ENCODE measurements at places on chromosomes 3 and 15.

DNA sequence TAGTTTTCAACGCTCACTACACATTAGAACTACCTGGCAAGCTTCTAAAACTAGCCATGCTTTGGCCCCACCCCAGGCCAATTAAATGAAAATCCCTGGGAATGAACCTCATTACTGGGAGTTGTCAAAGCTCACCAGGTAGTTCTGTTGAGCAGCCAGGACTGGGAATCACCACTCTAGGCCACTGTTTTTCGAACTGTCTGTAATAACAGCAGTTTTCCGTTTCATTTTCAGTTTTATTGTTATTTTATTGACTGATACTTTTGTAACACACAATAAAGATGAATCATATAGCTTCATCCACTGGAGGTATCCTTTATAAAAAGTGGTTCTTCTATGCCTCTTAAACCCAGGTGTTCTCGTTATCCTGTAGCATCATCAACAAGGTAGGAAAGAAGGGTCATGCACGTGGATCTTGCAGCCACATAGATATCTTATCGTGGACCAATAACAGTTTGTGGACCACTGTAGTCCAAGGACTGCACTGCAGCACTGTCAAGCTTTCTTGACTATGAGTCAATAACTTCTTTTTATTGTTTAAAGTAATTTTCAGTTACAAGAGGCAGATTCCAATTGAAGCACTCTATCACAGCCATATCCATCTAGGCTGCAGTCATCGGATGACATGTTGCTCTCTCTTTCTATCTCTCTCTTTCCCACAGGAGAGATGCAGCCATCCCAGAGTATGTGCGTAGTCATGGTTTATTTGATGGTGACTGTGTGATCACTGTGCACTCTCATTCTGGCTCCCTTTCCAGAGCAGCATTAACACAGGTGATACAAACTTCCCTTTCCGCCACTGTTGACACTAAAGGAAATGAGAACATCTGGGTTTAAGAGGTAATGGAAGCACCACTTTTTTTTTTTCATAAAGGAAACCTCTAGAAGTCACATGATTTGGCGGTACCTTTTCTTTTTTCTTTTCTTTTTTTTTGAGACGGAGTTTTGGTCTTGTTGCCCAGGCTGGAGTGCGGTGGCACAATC is 39.0 kb upstream of the BLM start:
- DNase-seq = no peak

DNA sequence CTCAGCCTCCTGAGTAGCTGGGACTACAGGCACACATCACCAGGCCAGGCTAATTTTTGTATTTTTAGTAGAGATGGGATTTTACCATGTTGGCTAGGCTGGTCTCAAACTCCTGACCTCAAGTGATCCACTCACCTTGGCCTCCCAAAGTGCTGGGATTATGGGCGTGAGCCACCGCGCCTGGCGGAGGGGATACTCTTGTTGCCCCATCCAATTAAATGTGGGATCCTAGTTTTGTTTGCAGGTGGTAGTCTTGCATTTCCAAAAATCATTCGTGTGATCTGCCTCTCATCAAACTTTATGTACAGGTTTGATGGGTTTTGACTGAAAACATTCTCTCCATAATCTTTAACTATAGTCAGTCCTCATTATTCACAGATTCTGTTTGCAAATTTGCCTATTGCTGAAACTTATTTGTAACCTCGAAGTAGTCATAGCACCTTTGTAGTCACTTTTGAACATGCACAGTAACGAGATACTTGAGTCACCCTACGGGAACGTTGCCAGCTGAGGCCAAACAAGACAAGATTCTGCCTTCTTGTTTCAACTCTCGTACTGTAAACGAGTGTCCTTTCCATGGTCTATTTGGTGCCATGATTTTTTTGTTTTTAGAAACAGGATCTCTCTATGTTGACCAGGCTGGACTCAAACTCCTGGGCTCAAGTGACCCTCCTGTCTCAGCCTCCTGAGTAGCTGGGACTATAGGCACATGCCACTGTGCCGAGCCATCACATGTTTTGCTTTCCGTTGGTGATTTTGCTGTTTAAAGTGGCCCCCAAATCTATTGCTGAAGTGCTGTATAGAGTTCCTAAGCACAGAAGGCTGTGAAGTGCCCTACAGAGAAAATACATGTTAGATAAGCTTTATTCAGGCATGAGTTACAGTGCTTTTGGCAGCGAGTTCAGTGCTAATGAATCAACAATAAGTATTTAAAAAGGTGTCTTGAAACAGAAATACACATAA is 8.1 kb upstream of the MAPK6 start:
- DNase-seq = peak; percentile 34

DNA sequence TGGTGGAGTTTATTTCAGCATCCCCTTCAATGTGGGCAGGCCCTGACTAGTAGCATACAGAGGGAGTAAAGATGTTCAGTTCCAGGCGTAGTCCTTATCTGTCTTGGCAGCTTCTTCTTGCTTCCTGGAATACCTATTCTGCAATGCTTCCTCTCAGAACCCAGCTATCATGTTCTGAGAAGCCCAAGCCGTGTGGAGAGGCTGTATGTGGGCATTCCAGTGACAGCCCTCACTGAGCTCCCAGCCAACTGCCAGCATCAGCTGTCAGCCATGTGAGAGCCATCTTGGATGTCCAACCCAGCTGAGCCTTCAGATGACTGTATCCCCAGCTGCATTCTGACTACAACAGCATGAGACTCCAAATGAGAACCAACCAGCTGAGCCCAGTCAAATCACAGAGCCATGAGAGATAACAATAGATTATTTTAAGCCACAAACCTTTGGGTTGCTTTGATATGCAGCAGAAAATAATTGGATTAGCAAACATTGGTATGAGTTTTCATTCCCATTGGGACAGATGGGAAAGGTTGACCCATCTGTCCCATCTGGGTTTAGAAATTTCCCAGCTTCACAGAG is 8.4 kb upstream of the CMTM7 start:
- no peak for DNase-seq

DNA sequence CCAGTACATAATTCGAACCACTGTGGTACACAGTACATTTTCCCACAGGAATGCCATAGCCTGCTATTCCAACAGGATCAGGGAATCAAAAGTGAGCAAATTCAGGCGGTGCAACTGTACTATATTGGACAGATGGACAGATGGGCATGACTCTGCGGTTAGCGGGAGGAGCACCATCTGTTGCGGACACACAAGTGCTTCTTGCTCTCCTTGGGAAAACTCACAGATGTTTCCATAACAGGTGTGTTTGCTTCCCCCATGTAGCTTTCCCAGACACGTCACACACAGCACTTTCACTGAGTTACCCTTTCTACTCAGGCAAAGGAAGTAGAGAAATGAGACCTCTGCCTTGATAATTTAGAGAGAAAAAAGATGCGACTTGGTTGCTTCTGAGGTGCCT is 325.1 kb upstream of the THBS1 start:
- no peak for DNase-seq

GRCh38 chr3:100354850-100355249 is 20.3 kb downstream of the NIT2 start:
- no peak for DNase-seq

GRCh38 chr3:71441217-71441924 is 142.2 kb downstream of the FOXP1 start:
- DNase-seq = no peak

- no peak for DNase-seq
Observed at GRCh38 chr3:76731471-76731870, 308.4 kb upstream of the ROBO2 start.

DNA sequence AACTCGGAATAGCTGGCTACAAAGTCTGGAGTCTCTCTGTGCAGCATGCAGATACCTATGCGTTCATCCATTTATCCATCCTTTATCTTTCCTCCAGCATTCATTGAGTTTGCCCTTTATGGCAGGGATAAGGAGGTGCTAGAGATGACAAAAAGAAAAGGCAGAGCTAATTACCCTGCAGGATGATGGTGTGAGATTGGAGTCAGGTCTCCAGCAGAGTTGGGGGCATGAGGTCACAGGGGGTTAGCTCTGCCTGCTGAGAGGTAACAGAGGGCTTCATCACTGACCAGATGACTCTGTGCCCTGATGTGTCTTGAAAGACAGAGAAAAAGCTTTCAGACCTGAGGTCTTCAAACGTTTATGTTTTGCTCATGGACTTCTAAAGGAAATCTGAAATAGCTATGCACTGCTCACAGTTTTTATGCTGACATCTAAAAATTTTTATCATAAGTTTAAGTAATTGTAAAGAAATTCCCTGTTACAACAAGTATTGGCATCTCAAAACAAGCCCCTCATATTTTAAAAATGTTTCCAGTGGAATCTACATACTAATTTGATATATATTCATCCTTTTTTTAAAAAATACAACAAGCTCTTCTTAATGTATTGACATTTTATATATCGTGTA is 132.3 kb upstream of the ANKRD28 start:
- DNase-seq = no peak

DNA sequence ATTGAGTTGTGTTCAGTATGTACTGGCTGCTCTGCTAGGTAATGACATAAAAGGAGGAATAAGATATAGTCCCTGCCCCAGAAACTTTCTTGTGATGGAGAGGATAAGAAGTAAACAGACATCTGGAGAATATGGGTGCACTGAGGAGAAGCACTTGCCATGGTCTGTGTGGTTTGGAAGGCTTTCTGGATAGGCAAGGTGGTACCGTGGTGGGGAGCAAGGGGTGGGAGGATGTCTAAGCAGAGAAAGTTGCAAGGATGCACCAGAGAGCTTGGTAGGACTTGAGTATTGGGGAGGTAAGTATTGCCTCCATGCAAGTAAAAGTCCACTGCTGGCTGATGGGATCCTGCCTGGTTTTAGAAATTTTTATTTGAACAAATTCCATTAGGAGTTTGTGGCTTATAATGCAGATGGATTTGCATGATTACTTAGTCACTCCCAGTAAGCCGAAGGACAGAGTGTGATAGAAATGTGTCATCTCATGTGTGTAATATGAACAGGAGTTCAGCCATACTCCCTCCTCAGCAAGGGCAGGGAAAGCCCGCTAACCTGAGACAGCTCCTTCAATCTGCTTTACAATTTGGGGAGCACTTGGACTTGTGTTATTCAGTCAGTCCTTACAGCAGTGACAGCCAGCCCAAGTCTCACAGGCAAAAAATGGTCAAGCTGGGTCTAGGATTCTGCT is 53.6 kb downstream of the CLSTN2 start:
- no peak for DNase-seq

DNA sequence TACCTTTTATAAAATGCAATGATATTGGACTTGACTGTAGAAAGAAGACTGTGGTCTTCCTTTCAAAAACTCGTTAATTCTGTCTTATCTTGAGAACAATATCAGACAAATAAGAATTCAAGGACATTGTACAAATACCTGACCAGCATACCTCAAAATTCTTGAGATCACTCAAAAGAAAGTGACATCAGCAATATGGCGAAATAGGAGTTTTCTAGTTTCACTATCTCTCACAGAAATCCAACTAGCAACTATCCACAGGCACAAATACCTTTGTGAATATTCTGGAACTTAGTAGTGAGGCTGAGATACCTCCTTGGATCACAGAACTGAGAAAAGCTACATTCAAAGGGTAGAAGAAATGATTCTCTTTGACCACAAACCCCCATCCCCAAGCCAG is 419.7 kb downstream of the ZNF385D start:
- DNase-seq = no peak

DNA sequence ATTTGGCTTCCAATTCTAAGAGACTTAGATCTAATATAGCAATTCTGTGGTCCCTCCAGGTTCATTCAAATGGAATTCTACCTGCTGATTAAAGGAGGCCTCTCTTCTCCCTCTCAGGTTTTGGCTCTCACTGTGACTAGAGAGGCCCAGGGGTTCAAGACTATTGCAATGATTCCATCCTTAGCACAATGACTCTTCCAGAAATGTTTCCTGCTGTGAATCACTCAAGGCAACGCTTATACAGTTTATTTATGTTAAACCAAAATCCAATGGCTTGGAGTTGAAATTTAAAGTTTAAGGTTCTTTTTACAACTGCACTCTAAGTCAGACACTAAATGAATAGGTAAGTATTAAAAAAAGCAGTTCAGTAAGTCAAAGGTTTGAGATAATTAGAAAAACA is 39.9 kb downstream of the IFT57 start:
- no peak for DNase-seq

DNA sequence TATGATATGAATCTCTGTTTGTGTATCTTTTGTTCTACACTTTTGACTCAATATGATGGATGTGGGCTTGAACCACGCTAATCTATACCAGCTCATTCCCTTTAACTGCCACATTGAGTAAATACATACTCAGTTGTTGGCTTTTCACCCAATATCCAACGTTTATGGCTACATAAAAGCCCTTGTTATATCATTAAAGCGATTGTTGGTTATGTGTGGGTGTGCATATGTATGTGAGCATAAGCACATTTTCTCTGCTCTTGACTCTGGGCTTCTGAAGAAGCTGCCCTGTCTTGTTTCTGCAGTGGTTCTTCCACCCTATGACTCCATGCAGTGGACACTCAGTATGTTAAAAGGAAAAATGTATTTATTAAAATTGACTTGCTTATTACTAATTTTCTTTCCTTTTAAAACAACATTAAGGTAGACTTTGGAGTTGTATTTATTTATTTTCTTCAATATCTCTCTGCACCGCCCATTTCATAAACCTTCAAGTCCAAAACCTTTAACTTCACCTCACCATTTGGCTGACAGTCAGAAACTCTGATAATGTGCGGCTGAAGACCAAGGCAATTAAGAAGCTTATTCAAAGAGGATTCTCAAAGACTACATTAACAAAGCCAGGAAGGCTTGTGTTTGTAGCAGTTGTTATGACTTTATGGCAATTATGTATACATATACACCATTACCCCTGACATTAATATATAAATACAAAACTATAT is 156.1 kb downstream of the THRB start:
- no peak for DNase-seq

GRCh38 chr15:90889313-90889730 is 5.0 kb downstream of the FES start:
- DNase-seq = no peak

DNA sequence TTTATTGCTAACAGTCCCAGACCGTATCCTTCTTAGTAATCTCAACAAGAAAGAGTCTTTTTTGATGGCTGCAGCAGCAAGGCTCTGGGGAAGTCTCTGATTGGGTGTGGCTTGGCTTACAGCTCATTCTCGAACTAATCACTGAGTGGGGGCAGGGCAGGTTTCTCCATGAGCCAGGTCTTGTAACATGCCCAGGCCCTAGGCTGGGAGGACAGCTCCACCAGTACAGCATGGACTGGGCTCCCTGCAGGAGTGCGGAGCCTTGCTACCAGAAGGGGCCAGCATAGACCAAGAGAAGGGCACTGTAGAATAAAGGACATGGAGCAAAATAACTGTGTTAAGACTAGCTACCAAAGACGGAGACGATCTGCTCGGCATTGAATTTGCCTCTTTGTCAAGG is 7.2 kb downstream of the CD276 start:
- DNase-seq = no peak

DNA sequence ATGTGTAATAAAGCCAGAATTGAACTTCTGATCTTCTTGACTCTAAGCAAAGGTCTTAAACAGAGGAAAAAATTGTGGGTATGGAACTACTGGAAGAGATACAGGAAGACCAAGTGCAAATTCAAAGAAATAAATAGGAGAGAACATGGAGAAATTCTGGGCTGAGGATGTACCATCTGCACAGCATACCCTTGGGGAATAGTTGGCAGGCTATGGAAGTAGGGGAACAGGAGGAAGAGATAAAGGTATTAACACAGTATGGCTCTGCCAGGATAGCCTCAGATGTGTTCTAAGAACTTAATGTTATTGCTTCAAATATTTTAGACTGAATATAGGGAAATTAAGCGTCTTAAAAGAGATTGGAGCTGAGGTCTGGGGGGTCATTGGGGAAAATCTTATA is 485.4 kb downstream of the CNTN3 start:
- no peak for DNase-seq
